Hematopoietic multipotent progenitor cell treated with erythropoietin and hydrocortisone succinate and interleukin-3 and kit ligand, for 4 days (in vitro differentiated cells): ENCODE measurements at places on chromosomes 12 and 14.

DNA sequence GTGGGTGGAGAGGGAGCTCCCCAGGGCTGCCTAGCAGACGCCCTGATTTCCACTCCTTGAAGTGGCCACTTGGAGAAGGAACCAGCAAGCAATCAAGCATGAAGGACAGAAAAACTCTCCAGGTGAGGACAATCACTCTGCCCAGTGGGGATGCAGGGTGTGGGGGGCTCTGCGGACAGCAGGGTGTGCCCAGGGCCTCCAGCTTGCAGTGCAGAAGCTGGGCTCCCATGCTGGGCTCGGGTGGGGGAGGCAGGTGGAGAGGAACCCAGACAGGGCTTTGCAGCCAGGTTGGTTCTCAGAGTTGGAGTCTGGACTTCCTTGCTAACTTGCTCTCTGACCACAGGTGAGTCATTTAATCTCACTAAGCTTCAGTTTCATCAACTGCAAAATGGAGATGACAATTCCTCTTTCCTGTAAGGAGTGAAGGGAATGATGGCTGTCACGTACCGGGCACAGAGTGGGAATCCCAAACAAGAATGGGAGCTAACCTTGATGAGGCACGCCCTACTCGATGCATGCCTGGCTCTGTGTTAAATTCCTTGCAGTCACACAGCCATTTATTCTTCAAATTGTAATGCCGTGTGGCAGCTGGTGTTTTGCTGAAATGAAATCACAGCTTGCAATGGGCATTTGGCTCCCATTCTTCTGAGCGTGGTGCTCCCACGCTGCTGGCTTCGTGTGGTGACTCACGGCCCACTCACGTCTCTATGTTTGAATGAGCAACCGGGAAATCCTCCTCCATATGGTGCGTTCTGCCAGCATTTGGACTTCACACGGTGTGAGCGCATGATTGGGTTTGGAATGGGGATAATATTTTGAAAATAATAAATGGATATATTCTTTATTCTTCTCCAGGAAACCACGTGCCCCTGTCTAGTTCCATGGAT is 75.2 kb downstream of the PRIMA1 start:
- no peak for DNase-seq

GRCh38 chr14:79426103-79426755 is 785.1 kb downstream of the DIO2 start:
- DNase-seq, result no peak

- no peak for DNase-seq
Observed at GRCh38 chr12:46158501-46158900, 110.3 kb downstream of the SLC38A1 start.

DNA sequence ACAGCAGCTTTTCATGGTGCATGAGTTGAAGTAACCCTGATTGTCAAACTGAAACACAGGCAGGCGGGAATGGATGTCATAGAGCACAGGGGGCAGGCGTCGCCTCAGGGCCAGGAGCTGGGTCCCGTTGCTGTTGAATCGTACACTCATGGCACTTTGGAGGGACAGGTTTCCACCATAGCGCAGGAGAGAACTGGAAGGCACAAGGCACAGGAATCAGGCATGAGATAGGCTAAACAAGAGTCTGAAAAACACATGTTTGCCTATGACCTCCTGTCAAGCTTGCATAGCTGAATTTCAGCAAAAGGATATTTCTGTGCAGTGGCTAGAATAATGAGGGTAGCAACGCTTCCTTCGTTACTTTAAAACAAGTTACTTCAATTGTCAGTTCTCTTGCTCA is 61.2 kb downstream of the DCAF5 start:
- no peak for DNase-seq

- no peak for DNase-seq
Observed at GRCh38 chr12:1643905-1644533, 15.0 kb downstream of the WNT5B start.
